ENCODE measurements at places on chromosomes 1 and 21.

- no peak for DNase-seq
Measured at GRCh38 chr21:34736116-34736874, 67.5 kb downstream of the CLIC6 start.

GRCh38 chr1:71582673-71583072, 501.8 kb upstream of the ZRANB2 start:
- no peak for DNase-seq

GRCh38 chr1:192225703-192226102, 67.4 kb downstream of the RGS18 start:
- DNase-seq = peak; percentile 90

DNA sequence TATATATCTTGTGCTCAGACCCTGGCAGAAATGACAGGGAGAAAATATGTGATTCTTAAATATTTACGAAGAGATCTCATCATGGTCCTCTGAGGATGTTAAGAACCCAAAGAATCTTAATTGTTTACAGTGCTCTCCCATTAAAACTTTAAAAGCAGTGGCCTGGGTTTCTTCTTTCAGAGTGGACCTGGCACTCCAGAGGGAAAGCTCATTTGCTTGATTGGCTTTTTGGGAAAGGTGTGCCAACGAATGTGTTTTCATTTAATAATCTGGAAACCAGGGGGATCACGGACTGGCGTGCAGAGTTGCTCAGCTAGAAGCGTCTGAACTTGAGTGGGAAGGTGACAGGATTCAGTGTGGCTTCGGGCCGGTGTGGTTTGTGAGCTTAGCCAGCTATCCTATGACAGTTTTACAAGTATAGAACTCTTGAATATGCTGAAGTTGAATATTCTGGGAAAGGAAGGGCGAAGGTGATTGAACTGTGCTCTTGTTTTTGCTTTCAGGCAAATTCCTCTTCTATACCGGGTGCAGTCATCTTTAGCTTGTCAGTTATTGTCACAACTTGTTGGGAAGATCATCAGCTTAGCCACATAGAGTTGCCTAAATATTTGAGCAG, 154.8 kb downstream of the C1orf21 start:
- no peak for DNase-seq

DNA sequence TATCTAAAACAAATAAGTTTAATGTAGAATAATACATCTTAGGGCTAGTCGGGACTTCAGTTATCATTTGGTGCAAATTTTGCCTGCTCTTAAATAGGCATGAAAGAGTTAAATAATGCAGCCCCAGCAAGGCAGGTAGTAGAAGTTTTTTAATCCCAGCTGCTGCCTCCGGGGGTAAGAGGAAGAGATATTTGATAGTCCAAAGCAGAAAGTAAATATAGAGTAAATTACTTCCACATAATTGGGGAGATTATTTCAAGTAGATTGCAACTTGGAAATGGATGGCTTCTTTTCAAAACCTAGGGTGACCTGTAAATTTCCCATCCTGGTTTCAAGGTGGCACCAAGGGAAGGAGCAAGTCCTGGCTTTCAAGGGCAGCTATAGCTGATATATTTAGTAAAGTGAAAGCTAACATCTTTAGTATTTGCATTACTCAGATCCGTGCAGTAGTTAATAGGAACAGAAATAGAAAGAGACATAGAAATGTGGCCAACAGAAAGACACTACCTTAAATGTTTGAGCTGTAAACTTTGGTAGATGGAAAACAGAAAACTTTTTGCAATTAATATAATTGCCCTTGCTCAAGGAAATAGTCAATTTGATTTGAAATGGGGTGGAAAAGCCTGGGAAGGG, 109.1 kb downstream of the LMO4 start:
- DNase-seq = no peak
